Neural cell (in vitro differentiated cells): ENCODE measurements at places on chromosomes 12 and 14. TPM values are rescaled to one million over a fixed set of nuclear protein-coding genes. Genes with fewer than 3 reads are reported as not detected.

TRMT5 gene
- polyA plus RNA-seq = 7.6 and 16.7 TPM in 2 replicates

PLEKHD1 gene
- 0.52 TPM in 1 of 2 replicates, not detected in the other for polyA plus RNA-seq

GOLT1B gene
- polyA plus RNA-seq = 170 and 203 TPM in 2 replicates

NRXN3 gene
- polyA plus RNA-seq = 110 and 114 TPM in 2 replicates

SAMD4A gene
- 0.66 and 1.0 TPM in 2 replicates for polyA plus RNA-seq

ACTR6 gene
- polyA plus RNA-seq = 76.3 and 128 TPM in 2 replicates
